ENCODE measurements at places on chromosomes 12 and 14.
A peak's percentile ranks its signal among the peaks of the same experiment; 100 is the strongest.

GRCh38 chr12:92138144-92138543 is 7.5 kb downstream of the BTG1 start:
- no peak for DNase-seq

DNA sequence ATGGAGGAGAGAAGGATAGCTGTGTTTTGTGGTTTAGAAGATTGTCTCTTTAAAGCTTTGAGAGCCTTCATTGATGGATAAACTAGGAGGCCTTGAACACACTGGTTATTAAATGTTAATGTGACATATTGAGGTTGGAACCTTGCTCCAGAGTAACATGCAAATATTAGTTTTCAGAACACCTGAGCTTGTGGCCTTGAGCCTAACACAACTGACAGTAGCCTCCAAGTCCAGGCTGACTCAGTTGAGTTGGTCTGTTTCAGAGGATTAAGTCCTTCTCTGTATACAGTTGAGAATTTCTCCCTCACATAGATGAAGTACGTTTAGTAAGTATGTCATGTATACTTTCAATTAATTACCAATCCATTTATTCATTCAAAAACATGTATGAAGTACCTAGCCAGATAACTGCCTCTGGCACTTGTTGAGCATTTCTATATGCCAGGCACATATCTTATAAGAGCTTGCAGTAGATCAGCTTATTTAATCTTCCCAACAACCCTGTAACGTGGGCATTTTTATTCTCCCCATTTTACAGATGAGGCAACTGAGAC is 63.5 kb downstream of the ELK3 start:
- no peak for DNase-seq

- no peak for DNase-seq
These were observed 727.3 kb upstream of the LMO3 start for GRCh38 chr12:17333287-17333686.

DNA sequence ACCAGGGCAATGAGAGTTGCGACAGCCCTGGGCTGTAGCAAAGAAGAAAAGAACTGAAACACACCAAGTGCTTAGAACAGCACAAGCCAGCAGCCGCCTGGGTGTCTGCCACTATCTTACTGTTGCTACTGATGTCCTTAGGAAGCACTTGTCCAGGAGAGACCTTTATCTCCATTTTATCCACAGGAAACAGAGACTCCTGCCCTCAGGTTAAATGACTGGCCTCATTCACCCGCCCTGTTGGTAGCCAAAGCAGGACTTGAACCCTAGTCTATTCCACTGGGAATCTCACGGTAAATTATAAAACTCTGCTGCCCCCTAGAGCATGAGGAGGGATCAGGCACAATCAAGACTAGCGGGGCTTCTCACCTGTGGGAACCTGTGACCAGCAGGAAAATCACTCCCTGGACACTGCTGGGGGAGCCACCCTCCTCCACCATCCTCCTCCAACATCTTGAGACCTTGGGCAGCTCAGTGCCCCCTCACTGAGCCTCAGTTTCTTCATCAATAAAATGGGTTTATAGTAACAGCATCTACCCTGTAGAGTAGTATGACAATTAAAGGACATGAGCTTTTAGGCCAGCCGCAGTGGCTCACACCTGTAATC is 20.5 kb upstream of the TESC start:
- DNase-seq, result peak; percentile 11

DNA sequence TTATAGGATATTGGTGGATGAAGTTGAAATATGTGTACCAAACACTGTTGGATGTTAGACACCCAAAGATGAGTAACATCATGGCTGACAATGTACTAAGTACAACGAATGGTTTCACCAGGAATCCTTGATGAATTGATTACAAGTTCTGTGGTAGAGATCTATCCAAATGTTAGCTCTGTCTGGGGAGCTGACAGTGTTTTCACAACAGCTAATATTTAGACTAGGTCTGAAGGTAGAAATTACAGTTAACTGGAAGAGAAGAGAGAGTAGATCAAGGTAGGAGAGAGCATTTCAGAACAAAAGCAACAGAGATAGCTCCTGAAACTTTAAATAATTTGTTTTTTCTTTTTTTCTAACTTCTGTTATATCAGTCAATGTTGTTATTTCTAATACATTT is 44.9 kb downstream of the DERA start:
- DNase-seq, result no peak

- DNase-seq, result no peak
These were observed 682 bp downstream of the ERBB3 start for GRCh38 chr12:56080556-56081138.

GRCh38 chr12:94817695-94818075 is 167.3 kb upstream of the TMCC3 start:
- no peak for DNase-seq

DNA sequence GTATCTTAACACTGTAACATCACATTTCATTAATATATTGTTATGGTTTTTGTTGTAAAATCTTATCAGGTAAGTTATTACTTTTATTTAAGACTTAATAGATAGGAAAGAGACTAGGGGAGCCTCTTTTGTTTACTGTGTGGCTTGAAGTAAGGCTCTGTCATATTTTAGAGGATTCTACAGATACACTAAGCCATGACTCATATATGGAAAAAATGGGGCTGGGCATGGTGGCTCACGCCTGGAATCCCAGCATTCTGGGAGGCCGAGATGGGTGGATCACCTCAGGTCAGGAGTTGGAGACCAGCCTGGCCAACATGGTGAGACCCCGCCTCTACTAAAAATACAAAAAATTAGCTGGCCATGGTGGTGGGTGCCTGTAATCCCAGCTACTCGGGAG is 23.6 kb upstream of the NPFF start:
- DNase-seq, result no peak

DNA sequence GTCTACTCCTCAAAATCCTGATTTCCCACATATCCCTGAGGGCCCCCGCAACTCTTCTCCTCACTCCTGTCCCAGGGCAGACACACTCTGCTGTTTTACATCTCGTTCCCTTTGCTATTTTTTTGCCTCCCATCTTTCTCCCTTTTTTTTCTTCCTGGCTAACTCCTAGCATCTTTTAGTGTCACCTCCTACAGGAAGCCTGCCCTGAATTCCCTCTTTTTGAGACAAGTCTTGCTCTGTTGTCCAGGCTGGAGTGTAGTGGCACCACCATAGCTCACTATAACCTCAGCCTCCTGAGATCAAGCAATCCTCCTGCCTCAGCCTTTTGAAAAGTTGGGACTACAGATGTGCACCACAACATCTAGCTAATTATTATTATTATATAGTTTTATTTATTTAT is 13.3 kb downstream of the MORN3 start:
- no peak for DNase-seq

DNA sequence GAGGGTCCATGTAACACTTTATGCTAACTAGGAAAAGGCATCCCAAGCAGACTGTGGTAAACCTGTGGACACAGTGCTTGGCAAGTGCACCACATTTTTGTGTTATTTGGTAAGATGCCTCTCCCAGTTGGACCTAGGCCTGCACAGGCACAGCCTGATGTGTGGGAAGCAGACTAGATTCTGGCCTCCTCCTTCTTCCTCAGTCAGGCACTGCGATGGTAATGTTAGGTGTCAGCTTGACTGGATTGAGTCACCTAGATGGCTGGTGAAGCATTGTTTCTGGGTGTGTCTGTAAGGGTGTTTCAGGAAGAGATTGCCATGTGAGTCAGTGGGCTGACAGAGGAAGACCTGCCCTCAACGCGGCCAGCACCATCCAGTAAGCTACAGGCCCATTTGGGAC is 25.3 kb upstream of the RHOJ start:
- no peak for DNase-seq

GRCh38 chr12:109053382-109054123 is 1.2 kb downstream of the USP30 start:
- peak; percentile 4 for DNase-seq

GRCh38 chr12:9944391-9944790 is 12.2 kb upstream of the CLEC2A start:
- DNase-seq, result no peak

DNA sequence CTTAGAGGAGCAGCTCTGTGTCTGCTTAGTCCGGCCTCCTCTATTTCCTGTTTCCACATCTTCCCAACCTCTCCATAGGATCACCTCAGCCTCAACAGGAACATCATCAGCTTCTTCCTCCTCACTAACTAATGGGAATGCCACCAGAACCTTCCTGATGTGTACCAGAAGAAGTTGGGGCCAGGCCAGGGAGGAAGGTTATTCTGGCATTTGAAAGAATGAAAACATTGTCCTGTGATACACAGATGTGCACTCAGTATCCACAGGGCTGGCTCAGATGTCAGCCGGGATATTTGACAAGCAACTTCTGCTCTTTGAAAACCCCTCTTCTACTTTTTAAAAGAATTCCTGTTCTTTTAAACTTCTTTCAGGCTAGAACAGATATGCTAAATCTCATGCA is 63.6 kb downstream of the TMEM30B start:
- DNase-seq, result no peak

DNA sequence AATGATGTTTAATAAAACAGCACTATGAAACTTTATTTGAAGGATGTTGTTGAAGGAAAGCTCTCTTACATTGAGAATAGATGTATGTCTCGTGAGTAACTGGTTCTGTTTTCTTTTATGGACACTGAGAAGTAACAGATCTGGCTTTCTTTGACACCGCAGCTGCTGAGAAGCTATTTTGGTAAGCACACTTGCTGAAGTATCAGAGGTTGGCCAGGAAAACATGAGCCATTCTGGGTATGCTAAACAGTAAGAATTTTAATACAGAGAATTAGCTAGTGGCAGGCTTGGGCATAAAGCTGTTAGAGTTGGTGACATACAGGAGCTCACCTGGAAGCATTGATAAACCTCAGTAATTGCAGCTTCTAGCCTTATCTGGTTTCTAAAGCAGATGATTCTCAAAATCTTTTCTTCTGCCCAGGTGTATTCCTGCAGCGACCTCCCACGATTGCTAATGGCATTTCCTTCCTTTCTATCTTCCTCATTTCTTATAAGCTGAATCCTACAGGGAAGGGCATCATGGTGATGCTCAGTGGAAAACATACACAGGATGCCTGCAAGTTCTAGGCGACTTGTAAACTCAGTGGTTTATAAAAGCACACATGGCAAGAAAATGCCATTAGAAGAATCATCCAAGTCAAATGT is 291.6 kb upstream of the SLC16A7 start:
- DNase-seq, result no peak

GRCh38 chr14:81018251-81018650 is 62.8 kb downstream of the TSHR start:
- no peak for DNase-seq

DNA sequence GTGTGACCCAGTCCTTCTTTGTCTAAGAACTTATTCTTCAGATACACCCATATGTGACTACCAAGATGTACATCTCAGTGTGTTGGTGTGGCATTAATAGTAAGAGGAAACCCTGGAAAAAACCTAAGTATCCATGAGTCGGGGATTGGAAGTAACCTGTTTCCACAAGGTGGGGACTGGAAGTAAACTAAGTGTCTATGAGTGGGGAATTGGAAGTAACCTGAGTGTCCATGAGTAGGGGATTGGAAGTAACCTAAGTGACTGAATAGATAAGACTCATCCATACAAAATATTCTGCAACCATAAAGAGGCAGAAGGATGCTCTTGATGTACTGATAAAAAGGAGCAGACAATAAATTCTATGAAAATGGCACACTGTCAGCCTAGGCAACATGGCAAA is 184.7 kb downstream of the PHETA1 start:
- no peak for DNase-seq

DNA sequence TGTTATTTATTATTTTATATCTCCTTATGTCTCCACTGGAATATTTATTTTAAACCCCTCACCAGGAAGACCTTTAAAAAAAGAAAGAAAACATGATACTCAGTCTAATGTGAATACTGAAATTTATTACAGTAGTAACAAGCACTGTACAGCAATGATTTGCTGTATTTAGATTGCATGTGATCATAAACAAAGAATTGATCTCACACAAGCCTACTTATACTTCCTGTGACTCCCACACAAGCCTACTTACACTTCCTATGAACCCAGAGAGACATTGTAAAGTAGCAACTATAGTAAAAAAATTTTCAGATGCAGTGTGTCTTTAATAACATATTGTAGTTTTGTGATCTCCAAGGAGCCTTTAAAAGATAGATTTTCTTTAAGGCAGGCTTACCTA is 142.7 kb upstream of the SYT1 start:
- no peak for DNase-seq

GRCh38 chr12:132492522-132492921 is 2.6 kb downstream of the FBRSL1 start:
- no peak for DNase-seq

DNA sequence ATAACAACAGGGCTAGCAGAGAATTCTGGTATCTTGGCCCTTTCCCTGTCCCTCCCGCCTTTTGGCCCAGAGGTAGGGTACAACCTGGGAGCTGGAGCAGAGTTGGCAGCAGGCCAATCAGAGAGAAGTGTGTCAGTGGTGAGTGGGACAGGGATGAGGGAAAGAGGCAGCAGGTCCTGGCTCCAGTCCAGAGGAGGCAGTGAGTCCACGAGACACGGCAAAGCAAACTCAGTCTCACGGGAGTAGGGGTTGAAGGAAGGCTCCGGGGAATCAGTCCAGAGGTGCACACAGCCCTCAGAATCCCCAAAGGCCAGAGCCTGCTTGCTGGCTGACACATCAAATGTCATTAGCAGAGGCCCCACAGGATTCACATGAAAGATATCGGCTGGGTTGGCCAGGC is 7.3 kb downstream of the PAN2 start:
- no peak for DNase-seq

DNA sequence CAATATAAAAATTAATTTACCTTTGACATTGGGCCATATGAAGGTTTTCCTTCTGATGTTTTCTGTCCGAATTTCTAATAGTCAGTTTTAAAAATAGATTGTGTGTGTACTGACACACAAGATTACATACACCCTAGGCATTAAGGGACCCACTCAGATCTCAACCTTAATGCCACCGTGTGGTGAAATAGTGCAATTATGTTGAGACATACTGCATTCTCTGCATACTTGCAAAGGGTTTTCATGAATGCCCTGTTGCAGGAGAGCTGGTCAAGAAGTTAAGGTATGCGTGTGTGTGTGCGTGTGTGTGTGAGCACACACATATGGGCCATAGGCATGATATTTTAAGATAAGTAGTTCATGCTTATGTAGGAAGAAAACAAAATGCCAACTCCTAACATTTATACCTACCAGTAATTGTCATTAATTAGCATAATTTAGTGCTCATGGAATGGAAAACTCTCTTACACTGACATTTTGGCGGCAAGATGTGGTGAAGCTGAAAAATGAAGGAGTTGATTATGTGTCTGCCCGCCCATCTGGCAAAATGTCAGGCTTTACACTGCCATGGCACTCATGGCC is 58.8 kb downstream of the PIK3C2G start:
- DNase-seq, result no peak

DNA sequence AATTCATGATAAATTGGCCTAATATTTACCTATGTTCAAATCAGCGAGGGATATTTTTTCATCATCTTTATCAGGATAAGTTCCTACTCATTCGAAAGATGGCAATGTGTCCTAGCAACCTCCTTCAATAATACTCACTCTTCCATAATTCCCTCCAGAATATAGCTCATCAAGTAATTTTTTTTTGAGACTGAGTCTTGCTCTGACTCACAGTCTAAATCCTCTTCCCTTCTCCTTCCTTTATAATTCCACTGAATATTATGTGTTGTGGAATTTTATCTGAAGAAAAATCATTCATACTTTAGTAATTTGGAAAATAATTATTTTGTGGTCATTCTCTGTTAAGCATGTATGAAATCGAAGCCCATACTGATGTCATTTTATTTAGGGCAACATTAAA is 663.8 kb downstream of the FLRT2 start:
- DNase-seq, result no peak

Measured in activated T-cell treated with anti-CD3 and anti-CD28 coated beads for 4 hours (primary cell).